Cardiac fibroblast (primary cell): ENCODE measurements at places on chromosomes 12 and 14.

DNA sequence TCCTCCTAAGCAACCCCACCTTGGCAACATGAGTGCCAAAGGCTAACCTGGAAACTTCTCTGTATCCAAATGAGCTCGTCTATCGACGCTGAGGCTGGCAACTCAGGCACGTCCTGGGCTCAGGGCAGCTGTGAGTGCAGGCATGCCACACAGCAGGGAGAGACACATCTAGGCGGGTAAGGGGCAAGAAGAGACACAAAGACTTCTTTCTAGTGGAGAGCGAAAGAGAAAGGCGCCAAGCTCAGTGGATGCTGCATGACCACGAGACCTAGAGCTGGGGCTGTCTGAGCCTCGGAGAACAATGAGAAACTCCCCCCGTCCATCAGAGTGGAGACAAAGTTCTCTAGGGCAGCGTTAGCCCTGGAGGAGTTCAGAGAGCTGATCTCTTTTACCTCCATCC is 170.4 kb downstream of the CALM1 start:
- no peak for DNase-seq

GRCh38 chr14:52900731-52901130 is 50.1 kb downstream of the FERMT2 start:
- no peak for DNase-seq

DNA sequence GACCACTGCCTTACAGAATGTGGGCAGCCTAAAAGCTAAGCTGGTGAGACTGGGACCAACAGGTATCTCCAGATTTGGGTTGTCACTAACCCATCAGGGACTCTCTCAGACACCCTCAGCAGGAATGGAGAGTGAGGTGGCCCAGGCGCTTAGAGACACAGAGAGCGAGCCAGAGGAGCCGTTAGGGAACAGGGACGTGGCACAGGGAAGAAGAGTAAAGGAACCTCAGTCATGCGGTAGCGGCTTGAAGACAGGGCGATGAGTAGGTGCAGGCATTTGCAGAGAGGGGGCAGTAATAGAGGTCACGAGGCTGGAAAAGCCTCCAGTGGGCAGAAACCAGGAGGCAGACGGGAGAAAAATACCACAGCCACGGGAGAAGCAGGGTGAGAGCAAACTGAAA is 158.0 kb upstream of the CCND2 start:
- DNase-seq, result no peak

DNA sequence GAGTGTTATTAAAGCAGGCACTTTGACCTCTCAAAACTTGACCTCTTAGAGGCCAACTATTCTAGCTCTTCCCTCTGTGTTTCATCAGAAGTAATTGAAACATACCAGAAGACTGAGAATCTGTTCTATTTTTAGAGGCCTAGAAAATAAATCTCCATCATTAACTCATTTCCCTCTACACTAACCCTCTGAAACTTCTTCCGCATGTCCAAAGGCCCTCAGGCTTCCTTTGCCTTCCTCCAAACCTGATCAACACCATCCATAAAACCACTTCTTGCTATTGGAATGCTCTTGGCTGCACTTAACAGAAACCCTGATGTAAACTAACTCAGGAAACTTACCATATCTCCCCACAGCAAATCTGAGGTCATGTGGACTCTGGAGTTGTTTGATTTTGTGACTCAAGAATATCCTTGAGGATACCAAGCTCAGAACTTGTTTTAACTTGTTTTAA is 196.4 kb downstream of the RPAP3 start:
- peak; percentile 6 for DNase-seq

DNA sequence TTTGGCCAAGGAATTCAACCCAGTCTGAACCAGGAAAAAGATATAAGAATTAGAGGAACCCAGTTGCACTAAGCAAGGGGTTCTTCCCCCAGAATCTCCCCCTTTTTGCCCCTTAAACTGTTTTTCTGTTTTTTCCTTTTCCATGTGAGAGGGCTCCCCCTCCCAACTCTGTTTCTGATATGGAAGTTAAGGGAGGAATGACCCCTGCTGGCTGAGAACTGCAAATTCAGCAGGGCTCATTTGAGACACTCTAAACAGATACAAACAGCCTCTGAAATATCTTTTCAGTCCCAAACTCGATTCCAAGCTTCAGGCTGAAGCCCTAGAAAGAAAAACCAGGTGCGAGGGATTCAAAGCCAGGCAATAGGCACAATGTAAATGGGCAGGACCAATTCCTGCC is 132.7 kb downstream of the SLC41A2 start:
- peak; percentile 58 for DNase-seq

DNA sequence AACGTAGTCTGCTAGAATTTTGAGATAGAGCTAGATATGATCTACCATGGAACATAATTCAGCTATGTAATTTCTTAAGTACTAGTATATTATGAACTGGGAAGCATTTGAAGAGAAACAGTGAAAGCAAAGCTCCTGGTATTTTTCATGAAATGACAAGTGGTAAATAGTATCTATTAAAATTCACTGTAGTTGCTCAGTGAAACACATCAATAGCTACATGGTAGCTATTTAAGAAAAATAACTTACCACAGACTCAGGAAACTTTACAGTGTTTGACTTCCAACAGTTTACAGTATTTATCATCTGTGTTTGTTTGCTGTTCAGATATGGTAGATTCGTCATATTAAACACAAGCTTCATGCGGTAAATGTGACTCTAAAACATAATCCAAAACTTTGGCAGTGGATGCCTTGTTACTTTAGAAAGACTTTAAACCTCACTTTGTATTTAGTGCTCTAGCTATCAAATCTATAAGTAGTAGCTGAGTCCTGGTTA is 25.2 kb downstream of the WNK1 start:
- DNase-seq, result no peak

GRCh38 chr12:57153415-57153997 is 6.1 kb upstream of the LRP1-AS start:
- DNase-seq, result no peak

DNA sequence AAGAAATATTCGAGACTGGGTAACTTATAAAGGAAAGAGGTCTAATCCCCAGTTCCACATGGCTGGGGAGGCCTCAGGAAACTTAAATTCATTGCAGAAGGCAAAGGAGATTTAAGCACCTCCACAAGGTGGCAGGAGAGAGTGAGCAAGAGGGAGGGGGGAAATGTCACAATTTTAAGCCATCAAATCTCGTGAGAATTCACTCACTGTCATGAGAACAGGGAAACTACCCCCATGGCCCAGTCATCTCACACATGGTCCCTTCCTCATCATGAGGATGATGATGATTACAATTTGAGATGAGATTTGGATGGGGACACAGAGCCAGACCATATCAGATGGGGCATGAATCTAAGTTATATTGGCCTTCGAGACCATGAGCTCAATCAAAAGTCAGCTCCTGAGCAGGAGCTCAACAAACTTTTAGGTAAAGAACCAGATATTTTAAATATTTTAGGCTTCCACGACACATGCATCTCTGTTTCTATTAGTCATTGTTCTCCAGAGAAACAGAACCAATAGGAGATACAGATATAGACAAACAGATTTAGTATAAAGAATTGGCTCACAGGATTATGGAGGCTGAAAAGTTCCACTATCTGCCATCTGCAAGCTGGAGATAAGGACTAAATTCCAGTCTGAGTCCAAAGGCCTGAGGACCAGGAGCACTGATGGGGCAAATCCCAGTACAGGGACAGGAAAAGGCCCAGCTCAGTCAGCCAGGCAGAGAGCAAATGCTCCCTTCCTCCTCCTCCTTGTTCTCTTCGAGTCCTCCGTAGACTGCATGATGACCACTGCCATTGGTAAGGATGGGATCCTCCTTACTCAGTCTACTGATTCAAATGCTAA is 24.9 kb downstream of the DGLUCY start:
- DNase-seq, result peak; percentile 60

DNA sequence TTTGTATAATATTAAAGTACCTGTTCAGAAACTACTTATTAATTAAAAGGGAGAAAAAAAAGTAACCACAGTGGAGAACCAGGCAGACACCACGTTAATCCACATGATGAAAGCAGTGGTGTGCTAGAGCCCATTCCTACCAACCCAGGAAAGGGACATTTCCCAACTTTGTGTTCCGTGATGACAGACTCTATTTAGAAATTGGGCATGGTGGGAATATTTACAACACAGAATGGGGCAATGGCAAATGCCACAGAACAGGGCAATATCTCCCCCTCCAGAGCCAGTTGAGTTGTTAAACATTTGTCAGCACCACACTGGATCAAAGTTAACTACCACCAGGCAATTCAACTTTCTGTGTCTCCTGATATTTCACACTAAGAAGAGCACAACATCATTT is 1.2 kb upstream of the HIGD1C start:
- DNase-seq, result no peak

GRCh38 chr14:21037156-21037555 is 2.5 kb upstream of the RNASE13 start:
- no peak for DNase-seq

- DNase-seq, result peak; percentile 10
Observed at GRCh38 chr14:78519863-78520262, 349.7 kb downstream of the NRXN3 start.

- peak; percentile 59 for DNase-seq
Observed at GRCh38 chr14:65260786-65261185, 151.7 kb upstream of the FUT8 start.

GRCh38 chr14:103556946-103557758 is 5.3 kb downstream of the BAG5 start:
- no peak for DNase-seq

GRCh38 chr12:122423258-122424165 is 1.0 kb upstream of the CLIP1 start:
- DNase-seq, result peak; percentile 39

- DNase-seq, result peak; percentile 35
Observed at GRCh38 chr12:75870878-75871277, 160.7 kb downstream of the PHLDA1 start.

DNA sequence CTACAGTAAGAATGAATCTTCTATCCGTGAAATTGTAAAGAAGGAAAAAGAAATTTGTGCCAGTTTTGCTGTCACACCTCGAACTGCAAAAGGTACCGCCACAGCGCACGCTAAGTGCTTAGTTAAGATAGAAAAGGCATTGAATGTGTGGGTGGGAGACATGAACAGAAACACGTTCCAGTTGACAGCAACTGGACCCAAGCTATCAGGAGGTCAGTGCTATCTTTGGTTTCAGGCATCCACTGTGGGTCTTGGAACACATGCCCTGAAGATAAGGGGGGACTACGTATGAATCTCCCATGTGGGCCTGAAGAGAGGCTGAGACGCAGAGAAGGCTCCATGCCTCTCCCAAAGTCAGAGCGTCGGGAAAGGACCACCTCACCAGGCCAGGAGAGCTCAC is 9.8 kb downstream of the IFFO1 start:
- DNase-seq, result no peak

GRCh38 chr12:120286768-120287490 is 4.8 kb downstream of the RNU4-2 start:
- DNase-seq, result no peak

DNA sequence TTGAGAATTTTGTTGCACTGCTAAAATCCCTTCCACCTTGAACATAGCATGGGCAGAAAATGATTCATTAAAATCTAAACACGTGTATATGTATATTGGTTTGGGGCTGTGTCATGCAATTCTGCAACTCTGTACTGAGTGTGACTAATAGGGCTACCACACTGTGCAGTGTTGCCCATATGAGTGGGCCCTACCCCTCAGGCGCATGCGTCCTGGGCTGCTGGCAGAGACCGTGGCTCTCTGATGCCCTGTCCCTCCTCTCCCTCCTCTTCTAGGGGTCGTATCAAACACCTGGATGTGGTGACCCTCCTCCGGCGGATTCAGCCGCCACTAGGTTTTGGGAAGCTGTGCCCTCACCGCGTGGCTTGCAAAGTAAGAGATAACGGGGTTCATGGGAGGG is 128.4 kb upstream of the FKBP4 start:
- DNase-seq, result no peak

DNA sequence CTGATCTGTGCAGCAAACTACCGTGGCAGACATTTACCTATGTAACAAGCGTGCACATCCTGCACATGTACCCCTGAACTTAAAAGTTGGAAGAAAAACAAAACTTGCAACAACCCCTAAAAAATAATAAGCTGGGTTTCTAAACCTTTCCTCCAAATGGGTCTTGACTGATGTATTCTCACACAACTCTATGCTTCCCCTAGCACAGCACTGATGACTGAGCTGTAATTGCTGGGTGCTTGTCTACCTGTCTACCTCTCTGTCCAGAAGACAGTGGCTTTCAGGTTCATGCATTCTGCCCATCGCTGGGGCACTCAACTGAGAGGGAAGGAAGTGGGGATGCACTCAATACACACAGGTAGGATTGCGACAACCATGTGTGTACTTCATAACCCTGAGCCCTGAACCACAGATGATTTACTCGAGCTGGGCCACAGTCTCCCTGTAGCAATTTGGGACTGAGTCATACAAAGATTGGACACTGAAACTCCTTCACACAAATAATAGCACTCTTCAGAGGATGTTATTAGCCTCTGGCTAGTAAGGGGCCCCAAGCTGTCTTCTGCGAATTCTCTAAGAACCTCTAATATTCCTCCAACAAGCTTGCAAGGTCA is 44.8 kb upstream of the TMPO start:
- peak; percentile 35 for DNase-seq

- DNase-seq, result no peak
Observed at GRCh38 chr14:80455031-80455430, 243.7 kb upstream of the DIO2 start.

DNA sequence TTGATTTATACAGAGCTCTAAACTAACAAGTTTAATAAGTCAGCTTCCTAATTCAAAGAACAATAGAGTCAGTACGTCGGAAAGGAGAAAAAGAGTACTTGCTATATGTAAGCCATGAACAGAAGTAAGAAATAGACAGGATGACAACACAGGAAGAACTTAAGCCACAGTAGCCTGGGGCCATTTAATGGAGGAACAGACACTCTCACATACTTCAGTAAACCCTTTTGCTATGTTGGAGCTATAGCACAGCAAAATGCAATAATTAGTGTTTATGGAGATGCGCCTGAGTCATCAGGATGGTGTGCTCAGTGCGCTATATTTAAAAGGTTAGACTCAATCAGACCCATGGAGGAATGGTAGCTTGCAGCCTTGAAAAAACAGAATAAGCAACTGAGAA is 61.0 kb downstream of the SRGAP1 start:
- no peak for DNase-seq

GRCh38 chr12:24049728-24050127 is 100.3 kb upstream of the SOX5 start:
- no peak for DNase-seq

GRCh38 chr12:86826051-86826450 is 569.9 kb upstream of the MGAT4C start:
- no peak for DNase-seq

DNA sequence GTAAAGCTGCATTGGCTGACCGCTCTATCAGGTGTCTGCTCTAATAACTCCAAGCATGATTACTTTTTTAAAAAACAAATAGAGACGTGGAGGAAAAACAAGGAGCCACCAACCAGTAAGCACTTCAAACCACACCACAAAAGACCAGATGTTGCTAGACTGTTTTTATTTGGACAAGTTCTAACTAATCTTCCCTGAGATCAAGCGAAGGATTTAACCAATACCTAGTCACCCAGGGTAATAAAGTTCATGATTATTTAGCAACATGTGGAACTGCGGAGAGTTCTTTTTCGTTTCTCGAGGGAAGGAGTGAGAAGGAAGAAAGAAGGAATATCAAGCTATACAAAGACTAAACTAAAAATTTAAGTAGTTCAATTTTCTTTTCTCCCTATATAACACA is 288.1 kb downstream of the DUSP6 start:
- DNase-seq, result no peak
